Dorsolateral prefrontal cortex (tissue), 122 donors: ENCODE measurements at places on chromosomes 11 and 22. TPM values are rescaled to one million over a fixed set of nuclear protein-coding genes. Genes with fewer than 3 reads are reported as not detected.

GRCh38 chr11:112057170-112057569 lies 16.6 kb downstream of the PIH1D2 start:
- no peak for DNase-seq

GRCh38 chr22:17569971-17570511 lies 6.7 kb downstream of the SLC25A18 start:
- DNase-seq, result no peak

DNA sequence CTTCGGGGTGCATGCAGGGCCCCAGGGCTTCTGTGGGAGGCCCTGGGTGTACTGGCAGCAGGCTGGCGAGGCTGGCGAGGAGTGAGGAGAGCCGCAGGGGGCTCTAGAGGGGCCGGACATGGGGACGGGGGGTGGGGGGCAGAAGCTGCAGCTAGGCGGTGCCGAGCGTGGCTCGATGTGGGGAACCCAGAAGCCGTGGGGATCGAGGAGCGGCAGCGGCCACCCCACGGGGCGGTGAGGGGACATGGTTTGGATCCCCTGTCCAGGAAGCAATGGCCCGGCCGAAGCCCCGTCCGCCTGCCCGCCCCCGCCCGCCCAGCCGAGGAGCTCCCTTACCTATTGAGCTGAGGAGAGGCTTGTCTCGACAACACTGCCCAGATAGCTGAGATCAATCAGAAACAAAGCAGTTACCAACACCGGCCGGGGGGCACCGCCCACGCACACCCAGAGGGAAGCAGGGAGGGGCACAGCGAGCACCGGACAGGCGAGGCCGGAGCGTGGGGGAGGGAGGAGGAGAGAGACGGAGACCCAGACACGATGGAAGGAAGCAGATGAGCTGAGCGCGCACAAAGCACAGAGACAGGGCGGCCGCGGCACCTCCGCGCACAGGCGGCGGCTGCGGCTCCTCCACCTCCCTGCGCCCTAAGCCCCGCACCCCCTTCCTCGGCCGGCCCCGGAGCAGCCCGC lies 38.7 kb downstream of the IGSF9B start:
- DNase-seq, result no peak

The GLB1L2 gene
- 3.2 TPM for total RNA-seq

DNA sequence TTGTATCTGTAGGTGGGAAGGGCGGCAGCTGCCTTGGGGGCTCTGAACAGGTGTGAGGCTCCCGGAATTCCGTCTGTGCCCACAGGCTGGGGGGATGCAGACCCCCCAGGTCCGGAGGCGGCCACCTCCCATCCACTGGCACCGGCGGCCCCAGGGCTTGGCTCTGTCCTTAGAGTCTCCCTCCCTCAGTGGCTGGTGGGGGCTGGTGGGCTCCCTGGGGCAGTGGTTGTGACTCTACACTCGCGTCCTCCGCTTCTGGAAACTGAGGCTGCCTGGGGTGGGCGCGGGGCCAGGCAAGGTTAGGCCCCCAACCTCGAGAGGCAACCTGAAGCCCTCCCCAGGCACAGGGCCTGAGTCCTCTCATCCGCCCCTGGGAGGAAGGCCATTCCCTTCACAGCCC lies 1305.4 kb downstream of the BRD1 start:
- DNase-seq, result no peak

DNA sequence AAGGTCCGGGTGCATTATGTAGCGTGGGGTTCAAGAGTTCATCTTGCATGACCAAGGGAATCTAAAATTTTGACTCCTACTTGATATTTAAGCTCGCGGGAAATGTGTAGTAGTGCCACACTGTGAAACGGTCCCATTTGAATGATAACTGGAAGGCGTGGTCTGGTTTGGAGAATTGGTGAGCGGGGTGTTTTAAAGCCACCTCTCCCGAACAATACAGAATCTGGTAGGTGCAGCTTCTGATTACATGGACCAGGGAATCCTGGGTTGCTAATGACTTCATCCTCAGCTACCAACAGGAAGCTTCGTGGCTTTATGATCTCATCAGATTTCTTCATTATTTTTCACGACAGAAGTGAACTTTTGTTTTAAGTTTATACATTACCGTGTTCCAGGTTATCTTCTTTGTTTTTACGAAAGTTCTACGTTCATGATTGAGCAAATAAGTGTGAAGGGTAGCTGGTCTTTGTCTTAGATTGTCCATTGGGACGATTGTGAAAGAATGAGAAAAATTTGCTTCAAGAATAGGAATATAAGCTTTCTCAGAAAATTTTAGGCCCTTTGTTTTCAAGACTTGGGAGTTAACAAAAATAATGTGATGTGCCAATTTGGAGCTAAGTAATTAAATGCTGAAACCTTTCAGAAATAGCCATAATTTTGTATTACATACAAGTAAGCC lies 1.7 kb downstream of the QSER1 start:
- DNase-seq, result no peak

The WT1 gene
- not detected for total RNA-seq

The MAML2 gene
- total RNA-seq, result 11.5 TPM

- no peak for DNase-seq
These were observed 3.1 kb upstream of the APOBEC3D start for GRCh38 chr22:39017596-39018365.

- peak; percentile 85 for DNase-seq
These were observed 57.1 kb downstream of the PARVB start for GRCh38 chr22:44080936-44081861.

GRCh38 chr11:12395333-12395732 lies 18.0 kb downstream of the PARVA start:
- DNase-seq, result no peak

The PRG2 gene
- total RNA-seq, result not detected

DNA sequence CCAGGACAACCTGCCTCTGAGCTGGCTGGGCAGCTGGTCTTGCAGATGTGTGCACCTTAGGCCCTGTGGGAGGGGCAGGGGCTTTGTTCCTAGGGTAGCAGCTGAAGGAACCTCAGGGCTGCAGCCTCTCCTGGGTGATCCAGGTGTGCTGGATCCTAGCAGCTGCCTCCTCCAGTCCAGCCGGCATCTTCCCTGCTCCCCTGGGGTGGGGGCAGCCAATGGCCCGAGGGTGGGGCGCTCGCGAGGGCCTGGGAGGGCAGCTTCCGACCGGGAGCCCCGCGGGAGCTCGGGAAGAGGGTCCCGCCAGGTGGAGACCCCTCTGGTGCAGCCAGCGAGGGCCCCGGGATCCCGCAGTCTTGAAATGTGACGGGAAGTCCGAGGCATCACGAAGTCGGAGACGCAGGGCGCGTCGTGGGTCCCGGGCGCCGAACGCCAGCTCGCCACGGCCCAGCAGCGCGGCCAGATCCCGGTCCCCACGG lies 1.7 kb downstream of the IFITM1 start:
- no peak for DNase-seq

The RSF1 gene
- total RNA-seq, result 89.7 TPM

DNA sequence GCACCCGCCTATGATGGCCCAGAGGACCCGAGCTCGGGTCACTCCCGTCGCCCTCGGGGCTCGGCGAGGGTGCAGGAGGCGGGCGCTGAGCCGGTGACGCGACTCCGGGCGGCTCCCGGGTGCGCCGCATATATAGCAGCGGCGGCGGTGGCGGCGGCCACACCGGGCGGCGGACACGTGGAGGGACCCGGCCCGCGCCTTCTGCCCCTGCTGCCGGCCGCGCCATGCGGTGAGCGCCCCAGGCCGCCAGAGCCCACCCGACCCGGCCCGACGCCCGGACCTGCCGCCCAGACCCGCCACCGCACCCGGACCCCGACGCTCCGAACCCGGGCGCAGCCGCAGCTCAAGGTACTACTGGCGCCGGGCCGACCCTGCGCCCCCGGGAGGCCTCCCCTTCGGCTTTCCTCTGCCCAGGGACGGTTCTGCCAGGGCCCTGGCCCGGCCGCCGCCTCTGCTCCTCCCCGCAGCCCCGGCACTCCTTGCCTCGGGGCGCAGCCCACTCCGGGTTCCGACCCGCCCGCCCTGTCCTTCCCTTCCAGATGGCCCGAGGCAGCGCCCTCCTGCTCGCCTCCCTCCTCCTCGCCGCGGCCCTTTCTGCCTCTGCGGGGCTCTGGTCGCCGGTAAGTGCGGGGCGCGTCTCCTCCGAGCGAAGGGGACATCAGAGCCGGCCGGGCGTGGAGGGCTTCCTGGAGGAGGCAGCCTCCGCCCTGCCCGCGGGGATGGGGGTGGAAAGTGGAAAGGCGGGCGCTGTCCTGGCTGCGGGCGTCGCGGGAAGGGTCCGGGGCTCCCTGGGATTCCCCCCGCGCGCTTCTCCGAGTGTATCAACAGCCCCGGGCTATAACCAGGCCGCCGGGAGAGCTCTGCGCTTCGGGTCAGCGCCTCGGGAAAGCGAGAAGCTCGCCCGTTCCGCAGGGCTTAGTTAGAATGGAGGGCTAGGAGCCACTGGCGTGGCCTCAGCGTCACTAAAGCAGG lies at the start of gene GAL:
GAL (plus strand) TSS at position 160 of the 972 bp plus-strand sequence; CDS start at position 540, 380 bp downstream.
- DNase-seq, result no peak

DNA sequence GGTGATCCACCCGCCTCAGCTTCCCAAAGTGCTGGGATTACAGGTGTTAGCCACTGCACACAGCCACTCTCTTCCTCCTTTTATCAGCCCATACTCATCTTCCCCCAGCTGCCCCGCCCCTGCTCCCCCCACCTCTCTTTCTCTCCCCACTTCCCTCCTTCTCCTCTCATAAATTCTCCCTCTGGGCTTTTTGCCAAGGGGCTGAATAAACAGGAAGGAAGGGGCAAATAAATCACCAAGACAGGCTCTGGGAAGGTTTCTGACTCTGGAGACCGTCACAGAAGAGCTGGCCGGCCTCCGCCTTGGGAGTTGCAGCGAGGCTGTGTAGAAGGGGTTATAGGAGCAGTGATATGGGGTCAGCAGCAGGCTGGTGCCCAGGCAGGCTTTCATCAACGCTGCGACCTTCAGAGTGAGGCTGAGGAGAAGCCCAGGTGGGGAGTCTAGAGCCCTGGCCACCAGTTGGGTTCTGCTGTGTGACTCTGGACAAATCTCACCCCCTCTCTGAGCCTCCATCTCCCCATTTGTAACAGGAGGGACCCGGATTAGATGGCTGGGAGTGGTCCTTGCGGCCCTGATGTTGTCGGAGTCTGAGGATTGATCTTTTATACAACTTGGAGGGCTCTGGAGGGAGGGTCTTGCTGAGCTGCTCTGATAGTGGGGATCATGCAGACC lies 62.6 kb upstream of the RASD2 start:
- no peak for DNase-seq

- no peak for DNase-seq
These were observed 637.8 kb upstream of the LUZP2 start for GRCh38 chr11:23859087-23859486.

DNA sequence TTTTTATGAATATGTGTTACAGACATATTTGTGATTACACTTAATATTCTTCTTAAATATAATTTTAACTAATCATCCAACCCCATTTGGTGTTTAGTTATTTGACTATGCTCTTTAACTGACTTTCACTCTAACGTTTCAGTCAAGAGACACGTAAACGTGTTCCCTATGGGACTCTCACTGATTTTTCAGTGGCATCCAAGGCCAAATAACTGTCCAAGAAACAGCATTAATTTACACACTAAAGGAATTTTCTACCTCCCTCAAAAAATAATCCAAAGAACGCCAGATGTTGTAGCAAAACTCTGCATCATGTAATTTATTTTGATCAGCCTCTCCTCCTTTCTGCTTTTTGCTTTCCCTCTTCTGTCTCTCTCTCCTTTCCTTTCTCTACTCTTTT lies 44.0 kb upstream of the NOX4 start:
- no peak for DNase-seq

- DNase-seq, result no peak
These were observed 44.2 kb upstream of the MICAL2 start for GRCh38 chr11:12066056-12066798.

GRCh38 chr11:41996533-41996932 lies 537.1 kb upstream of the LRRC4C start:
- DNase-seq, result no peak

The FAT3 gene
- total RNA-seq, result 88.9 TPM
